ENCODE measurements at places on chromosomes 2 and 18.

DNA sequence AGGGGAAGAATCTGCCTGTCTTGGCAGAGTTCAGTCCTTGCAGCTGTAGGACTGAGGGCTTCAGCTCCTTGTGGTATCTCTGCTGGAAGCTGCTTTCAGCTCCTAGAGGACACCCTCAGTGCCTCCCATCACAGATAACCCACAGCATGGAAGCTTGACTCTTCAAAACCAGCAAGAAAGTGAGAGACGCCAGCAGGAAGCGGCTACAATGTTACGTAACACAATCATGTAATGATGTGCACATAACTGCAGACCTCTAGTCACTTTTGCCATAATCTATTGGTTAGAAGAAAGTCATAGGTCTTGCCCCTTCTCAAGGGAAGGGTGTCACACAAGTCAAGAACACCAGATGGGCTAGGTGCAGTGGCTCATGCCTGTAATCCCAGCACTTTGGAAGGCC, 69.1 kb upstream of the AFF3 start:
- no peak for DNase-seq

DNA sequence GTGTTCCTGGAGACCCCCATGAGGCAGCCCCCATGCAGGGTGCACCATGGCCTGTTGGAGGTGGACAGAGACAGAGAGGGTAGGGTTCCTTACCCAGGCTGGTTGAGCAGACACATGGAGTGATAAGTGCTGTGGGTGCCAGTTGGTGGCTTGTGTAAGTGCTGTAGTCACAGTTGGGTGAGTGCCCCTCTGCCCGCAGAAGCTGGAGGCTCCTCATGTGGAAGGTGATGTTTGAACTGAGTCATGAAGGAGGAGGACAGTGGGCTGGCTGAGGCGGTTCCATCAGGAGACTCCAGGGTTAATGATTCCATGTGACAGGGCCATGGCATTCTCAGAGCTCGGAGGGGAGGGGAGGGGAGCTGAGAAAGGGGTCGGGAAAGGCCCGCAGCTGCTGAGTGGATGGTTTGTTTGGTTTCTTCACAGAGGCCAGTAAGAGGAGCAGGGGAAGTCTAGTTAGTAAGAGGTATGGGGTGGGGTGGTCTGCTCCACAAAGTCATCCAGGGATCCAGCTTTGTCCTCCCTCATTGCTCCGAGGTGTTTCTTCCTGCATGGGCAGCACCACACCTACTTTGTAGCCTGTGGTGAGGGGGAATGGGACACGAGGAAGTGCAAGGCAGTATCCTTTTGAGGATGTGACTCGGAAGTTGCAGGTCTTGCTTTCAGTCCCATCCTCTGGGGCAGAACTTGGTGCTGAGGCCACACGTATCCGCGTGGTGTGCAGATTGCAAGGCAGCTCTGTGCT, 13.6 kb downstream of the IMPA2 start:
- DNase-seq: no peak

- no peak for DNase-seq
Observed at GRCh38 chr2:48532174-48532573, 2.2 kb downstream of the STON1 start.

- no peak for DNase-seq
Observed at GRCh38 chr18:37225279-37225678, 340.3 kb downstream of the CELF4 start.

- no peak for DNase-seq
Observed at GRCh38 chr2:14928056-14928455, 295.5 kb downstream of the LRATD1 start.

GRCh38 chr2:170847716-170848115, 31.0 kb downstream of the GAD1 start:
- no peak for DNase-seq

DNA sequence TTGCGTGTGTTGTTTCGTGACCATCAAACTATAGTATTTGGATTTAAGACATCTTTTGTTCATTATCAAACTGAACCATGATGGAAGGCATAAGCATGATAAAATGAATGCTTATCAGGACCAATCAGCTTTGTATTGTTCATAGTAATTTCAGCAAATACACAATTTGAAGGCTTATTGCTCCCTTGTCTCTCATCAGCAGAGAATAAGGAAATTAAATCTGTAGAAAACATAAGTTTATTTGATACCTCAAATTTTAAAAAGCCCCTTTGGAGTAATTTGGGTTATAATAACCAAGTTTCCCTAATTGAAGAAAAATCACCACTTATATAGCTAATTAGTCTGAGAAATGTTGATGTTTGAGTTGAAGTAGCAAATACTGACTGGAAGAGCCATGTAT, 705.7 kb downstream of the NUP35 start:
- DNase-seq: no peak

DNA sequence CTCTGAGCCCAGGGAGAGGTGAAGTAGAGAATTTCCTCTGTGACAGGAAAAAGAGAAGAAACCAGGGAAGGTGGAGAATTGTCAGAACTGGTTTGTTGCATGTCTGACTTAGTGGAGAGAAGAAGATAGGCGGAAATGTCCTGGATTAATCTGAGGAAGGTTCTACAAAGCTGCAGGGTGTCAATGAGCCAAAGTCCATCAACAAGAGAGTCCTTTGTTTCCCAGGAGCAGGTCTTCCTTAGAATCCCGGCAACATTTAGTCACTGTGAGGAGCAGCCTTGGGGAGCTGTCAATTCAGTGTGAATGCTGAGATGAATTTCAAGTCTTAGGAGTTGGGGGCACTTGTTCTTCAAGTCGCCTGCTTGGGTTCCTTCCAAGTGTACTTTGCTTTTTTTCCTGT, 88.4 kb upstream of the CELF4 start:
- DNase-seq: no peak

GRCh38 chr2:239287461-239287860, 113.4 kb downstream of the HDAC4 start:
- DNase-seq: no peak

DNA sequence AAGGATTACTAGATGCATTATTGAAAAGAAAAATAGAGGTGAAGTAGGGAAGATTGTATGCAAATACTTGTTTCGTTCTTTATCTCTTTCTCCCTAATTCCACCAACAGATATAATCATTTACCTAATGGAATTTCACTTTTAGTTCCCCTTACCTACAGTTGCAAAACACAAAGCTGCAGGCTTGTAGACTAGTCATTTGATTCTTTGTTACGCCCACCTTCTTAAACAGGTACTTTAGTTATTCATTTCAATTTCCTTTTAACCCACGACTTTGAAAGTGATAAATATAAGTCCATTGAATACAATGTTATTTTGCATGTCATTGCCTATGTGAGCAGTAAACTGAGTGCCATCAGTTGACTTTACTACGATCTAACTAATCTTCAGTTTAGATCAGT, 3.9 kb upstream of the HRH4 start:
- no peak for DNase-seq

GRCh38 chr2:207073412-207073800, 92.3 kb downstream of the KLF7 start:
- DNase-seq: no peak

DNA sequence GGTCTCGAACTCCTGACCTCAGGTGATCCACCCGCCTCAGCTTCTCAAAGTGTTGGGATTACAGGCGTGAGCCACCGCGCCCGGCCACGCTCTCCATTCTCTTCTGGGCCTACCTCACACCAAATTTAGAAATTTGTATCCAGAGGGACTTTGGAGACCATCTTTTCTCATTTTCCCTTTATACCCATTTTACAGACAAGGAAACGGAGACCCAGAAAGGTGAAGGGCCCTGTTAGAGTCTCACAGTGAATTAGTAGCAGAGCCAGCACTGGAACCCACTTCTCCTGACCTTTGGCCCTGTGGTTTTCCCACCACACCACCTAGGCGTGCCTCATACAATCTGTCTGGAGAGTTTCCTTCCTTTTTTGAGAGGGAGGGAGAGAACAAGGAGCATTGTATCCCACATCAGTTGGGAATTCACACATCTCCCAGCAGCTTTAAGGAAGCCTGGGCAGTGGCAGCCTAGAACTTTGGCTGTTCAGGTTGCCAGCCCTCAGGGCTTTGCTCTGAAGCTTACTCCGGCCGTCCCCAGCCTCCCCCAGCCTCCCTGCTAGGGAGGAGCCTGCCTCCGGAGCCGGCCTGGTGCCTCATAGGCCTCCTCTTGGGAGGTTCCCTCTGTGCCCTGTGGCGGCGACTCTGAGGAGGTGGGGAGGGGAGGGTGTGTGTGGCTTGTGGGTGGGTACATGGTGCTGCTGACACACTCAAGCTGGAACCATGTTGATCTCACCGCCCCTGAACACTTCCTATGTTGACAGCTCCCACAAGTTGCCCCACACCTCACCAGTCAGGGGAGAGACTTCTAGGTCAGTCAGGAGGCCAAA, 13.8 kb downstream of the FOSL2 start:
- DNase-seq: no peak

- no peak for DNase-seq
Observed at GRCh38 chr18:3107740-3108151, 94.8 kb upstream of the LPIN2 start.

DNA sequence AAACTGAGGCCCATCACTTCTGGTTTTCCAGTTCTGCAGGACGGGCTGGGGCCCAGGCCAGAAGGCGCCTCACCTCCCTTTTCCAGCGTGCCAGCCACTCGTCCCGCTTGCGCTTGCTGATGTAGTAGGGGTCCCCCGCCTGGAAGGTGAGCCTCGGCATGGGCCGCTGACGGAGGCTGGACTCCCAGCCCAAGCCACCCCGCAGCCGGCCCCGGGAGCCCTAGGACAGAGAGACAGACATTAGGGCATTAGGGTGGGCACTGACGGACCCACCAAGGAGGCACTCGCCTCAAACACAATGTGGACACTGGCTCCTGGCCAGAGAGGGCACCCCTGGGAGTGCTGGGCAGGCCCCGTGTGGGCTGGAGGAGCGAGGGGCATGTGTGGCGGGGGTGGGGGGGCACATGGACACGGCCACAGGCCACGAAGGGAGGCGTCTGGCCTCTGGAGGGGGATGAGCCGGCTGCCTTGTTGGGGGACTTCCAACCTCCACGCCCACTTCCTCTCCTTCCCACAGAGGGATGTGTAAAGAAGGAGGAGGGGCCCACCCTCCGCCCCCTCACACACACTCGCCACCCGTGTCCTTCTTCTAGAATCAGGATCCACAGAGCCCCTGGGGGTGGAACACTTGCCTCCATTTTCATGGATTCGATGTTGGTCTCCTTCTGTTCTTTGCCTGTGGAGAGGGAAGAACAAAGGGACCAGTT, 66.7 kb downstream of the DNMT3A start:
- peak; percentile 19 for DNase-seq

GRCh38 chr2:219081096-219081495, 20.4 kb upstream of the IHH start:
- no peak for DNase-seq

- DNase-seq: no peak
Observed at GRCh38 chr2:181777734-181778133, 97.4 kb upstream of the NEUROD1 start.

DNA sequence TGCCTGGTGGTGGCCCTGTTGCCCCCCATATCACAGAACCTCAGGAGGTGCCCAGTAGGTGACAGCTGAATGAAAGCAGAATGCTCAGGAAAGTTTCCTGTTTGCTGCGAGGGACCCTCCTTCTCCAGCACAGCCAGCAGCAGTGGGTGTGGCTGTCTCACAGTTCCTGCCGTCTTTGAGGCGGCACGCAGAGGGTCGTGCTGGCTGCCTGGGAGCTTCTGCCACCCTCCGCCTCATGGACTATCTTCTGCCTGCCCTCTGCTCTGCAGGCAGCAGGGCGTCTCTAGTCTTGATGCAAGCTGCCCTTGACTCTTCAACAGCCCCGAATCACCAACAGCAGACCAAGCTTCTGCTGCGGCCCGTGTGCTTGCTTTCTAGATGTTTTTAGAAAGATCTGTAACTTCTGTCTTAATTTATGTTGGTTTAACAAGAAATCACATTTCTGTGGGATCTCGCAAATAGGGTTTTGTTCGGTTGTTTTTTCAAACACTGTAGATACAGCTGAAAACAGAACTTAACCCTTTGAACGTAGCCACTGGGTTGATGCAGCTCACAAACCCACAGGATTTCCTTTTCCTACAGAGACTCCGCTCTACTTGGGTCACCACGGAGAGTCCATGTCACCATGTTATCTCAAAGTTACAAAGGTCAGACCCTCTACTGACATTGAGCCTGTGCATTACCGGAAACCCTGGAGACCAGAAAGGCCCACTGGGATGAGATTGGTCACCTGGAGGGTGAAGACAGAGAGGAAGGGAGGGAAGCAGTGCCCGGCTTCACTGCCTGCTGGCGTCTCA, 144.9 kb downstream of the ACOXL start:
- no peak for DNase-seq

DNA sequence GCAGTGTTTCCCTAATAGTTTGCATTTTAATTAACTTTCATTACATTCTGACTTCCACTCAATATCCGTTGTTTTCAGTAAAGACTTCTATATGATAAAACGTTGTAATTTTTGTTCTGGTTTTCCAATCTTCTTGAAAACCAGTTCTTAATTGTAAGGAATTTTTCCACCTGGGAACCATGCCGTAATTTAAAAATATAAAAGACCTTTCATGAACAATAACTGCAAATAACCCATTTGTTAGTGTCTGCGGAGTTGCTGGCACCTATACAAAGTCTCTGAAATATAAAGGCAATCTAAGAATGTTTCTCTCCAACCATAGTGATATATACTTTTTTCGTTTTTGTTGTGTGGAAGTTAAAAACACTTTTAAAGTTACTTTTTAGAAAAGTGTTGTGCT, 7.7 kb upstream of the SATB2 start:
- no peak for DNase-seq

- DNase-seq: peak; percentile 46
Observed at GRCh38 chr2:31347750-31348149, 66.8 kb downstream of the XDH start.

DNA sequence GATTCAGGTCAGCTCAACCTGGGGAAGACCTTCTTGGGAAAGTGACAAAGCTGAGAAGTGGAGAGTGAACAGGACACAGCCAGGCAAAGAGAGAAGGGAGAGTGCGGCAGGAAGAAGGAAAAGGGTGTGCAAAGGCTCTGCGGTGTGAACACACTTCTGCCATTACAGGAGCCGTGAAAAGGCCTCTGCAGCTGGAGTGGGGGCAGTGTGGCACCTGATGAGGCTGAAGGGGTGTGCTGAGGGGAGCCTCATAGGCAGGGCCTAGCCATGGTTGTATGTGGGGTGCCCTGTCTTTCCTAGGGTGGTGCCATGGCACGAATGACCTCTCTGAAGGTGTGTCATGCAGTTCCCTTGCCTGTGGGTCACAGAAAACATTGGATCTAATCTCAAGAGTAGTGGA, 347.6 kb downstream of the CYRIA start:
- no peak for DNase-seq

DNA sequence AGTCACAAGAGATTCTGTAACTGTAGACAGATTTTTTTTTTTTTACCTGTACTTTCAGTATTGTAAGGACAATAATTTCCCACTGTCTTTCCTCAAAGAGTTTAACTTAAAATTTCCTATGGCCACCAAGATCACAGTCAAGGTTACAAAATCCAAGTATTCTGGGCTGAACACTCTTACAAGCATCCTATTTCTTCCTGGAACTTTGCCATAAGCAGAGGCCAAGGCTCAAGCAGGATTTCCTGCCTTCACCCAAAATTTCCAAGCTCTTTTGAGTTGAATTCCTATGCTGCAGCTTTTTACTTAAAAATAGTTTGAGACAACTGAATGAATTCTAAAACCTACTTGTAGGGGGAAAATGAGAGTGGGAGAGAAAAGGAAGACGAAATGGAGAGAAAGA, 299.4 kb downstream of the ZNF516 start:
- DNase-seq: peak; percentile 9

- peak; percentile 42 for DNase-seq
Observed at GRCh38 chr2:37168217-37168981, 11.6 kb upstream of the EIF2AK2 start.
